ENCODE measurements at places on chromosomes 6 and 20.

- no peak for DNase-seq
Observed at GRCh38 chr6:156413154-156413553, 364.0 kb upstream of the ARID1B start.

GRCh38 chr6:35243386-35243958 lies 16.1 kb upstream of the ZNF76 start:
- no peak for DNase-seq

- DNase-seq = peak; percentile 92
Observed at GRCh38 chr6:116371120-116371917, 572 bp downstream of the DSE start.

DNA sequence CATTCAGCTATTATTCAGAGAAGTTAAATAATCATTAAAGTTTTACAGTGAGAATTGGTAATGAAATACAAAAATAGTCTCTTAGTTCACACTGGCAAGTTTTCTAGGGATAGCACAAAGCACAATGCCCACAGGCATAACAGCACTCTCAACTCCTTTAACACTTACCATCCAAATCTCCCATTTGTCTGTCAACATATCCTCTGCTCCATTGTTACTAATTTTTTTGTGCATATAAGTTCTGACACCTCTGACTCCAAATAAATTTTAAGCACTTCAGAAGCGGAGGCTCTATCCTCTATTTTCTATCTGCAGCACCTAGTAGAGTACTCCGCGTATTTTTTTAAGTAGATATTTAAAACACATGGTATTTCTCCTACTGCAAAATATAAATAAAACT lies 15.6 kb upstream of the RSPO3 start:
- DNase-seq = no peak

- DNase-seq = no peak
Observed at GRCh38 chr20:57272883-57273535, 6.6 kb upstream of the BMP7 start.

- DNase-seq = no peak
Observed at GRCh38 chr20:24273251-24273650, 196.2 kb upstream of the SYNDIG1 start.
